ENCODE measurements at places on chromosomes 3 and 15.

- DNase-seq = no peak
Measured at GRCh38 chr3:47016934-47017435, 37.5 kb downstream of the NBEAL2 start.

DNA sequence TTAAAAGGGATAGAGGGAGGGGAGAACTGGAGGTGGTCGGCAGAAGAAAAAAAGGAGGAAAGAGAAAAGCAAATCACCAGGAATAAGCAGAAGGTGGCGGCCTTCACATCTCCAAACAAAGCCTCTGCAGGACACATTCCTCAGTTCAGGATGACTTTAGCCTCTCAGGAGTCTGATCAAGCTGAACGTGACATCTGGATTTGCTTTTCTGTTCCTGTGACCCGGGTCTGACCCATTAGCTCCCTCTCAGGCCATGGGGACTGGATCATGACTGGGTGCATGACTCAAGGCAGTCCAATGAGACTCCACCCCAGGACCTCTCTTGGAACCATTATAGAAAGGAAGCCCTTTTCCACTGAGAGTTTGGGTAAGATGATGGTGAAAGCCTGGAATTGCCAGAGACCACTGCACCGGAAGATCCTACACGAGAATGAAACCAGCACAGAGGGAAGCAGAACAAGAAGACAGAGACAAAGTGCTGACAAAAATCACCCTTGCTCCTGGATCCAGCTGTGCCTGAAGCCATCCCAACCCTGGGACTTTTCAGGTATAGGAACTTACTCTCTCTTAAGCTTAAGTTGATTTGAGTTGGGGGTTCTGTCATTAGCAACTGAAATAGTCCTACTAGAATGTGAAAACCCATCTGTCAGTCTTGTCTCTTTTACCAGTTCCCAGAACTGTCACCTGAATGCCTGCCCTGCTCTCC, 45.4 kb upstream of the RAD18 start:
- no peak for DNase-seq

DNA sequence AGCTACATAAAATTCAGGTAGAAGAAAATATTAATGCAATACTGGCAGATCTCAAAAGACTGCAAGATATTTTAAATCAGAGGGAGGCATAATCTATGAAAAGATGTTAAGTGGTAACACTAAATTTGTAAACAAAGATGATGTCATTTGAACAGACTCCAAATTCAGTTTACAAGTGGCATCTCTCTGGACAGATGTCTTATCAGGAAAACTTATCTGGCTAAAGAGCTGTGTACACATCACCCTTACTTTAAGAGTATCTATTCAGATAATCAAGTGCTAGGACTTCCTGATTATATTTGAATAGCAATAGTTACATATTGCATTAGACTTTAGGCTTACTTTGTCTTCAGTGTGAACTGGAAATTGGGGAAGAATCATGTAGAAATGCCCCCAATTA, 231.5 kb downstream of the WDR72 start:
- DNase-seq = no peak

DNA sequence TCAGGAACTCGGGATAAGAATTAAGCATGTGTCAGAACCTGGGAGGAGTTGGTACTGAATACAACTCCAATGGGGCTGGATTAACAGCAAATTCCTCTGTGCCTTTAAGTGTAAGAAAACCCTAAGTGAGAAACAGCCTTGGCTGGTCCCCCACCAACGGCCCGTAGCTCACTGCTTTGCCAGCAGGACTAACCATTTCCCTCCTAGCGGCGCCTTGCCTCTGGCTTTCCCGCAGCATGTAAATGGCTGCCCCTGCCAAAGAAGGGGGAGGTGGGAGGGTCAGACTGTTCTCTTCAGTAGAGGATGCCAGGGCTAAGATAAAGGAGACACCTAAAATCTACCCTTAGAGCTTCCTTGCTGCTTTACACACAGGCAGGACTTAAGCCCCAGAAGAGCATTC, 51.0 kb upstream of the SH3GL3 start:
- DNase-seq = no peak

GRCh38 chr15:49645277-49645676, 24.4 kb downstream of the DTWD1 start:
- DNase-seq = no peak

GRCh38 chr3:71565976-71566375, 17.6 kb downstream of the FOXP1 start:
- no peak for DNase-seq

DNA sequence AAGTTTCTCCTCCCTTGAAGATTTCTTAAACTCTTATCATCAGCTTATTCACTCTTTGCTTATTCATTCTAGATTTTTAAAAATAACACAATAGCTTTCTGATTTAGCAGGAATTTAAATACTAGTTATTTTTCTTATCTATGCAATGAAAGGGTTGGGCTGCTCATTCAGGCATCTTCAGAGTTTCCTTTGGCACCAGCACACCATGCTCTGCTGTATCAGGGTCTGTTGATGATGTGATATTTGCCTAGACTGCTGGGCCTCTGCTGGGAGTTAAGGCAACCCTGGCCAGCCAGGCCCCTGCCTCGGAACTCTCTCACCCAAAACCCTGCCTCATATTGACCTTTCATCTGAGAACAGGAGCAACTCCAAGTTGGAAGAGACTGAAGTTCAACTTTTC, 35.0 kb downstream of the DRD3 start:
- DNase-seq = no peak

- no peak for DNase-seq
Measured at GRCh38 chr3:13665582-13666226, 116.8 kb downstream of the FBLN2 start.

DNA sequence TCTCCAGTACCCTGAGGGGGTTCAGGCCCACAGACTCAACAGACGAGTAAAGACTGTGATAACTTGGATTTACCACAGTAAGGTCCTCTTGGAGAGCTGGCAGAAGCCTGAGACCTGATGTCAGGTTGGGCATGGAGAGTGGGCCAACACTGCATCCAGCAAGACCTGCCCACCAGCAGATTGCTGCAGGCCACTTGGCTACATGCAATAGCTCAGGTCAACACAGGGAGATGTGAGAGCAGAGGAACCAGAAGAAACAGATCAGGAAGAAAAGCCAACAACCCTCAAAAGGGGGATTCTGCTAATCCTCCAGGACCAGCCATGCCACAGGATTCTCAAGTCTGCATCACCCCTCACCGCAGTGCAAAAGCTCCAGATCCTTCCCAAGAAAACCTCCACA, 1.7 kb upstream of the IP6K1 start:
- DNase-seq = no peak

GRCh38 chr15:74502301-74502700, 38.7 kb upstream of the ARID3B start:
- no peak for DNase-seq

DNA sequence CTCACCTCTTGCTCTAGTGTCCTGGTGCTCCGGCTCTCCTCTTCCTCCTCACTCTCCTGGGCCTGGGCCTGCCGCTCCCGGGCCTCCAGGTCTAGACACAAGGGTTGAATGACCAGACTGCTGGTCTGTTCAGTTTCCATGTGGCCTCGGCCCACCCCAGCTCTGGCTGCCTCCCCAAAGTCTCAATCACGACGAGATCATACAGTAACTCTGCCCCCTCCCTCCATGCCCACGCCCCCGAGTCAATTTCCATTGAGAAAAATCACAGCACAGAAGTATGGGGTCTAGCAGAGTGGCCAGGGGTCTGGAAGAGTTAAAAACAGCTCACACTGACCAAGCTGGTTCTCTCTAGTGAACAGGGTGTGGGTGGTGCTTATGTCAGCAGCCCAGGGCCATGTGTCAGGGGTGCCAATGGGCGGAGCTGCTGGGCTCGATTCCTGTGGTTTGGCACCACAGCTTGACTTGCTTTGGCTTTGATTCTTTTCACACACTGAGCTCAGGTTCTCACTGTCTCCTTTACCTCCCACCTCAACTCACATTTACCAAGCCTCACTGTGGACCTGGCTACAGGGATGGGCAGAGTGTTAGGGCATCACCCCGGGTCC, 6.9 kb downstream of the C15orf62 start:
- DNase-seq = no peak

GRCh38 chr3:26579116-26579515, 43.5 kb upstream of the LRRC3B start:
- DNase-seq = no peak

GRCh38 chr3:182521339-182521738, 272.0 kb upstream of the ATP11B start:
- no peak for DNase-seq

- DNase-seq = no peak
Measured at GRCh38 chr15:59208613-59209249, 2.1 kb downstream of the LDHAL6B start.

GRCh38 chr3:170632780-170633179, 46.9 kb upstream of the SLC7A14 start:
- DNase-seq = no peak

GRCh38 chr15:93974804-93975481, 256.4 kb upstream of the MCTP2 start:
- DNase-seq = no peak

DNA sequence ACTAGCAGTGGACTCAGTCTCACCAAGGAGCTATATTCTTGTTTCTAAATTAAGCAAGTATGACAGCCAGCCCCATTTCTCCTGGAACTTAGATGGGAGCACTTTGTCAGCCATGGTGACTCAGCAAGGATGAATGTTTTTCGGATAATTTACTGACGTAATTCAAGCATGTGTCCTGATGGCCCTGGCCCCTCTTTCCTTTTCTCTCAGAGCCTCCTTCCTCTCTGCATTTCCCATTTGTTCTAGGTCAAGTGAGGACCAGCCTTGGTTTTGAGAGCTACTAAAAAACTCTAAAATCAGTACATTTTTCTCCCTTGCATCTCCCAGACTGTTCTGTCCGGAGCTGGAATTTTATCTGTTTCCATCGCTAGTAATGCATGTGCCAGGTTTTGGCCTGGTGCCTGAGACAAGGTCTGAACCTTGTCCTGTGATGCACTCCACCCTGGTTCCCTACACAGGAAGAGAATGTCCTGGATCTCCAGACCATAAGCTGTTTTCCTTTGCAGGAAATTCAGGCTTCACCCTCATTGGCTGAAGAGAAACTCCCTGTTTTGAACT, 256.6 kb upstream of the ROPN1 start:
- no peak for DNase-seq

DNA sequence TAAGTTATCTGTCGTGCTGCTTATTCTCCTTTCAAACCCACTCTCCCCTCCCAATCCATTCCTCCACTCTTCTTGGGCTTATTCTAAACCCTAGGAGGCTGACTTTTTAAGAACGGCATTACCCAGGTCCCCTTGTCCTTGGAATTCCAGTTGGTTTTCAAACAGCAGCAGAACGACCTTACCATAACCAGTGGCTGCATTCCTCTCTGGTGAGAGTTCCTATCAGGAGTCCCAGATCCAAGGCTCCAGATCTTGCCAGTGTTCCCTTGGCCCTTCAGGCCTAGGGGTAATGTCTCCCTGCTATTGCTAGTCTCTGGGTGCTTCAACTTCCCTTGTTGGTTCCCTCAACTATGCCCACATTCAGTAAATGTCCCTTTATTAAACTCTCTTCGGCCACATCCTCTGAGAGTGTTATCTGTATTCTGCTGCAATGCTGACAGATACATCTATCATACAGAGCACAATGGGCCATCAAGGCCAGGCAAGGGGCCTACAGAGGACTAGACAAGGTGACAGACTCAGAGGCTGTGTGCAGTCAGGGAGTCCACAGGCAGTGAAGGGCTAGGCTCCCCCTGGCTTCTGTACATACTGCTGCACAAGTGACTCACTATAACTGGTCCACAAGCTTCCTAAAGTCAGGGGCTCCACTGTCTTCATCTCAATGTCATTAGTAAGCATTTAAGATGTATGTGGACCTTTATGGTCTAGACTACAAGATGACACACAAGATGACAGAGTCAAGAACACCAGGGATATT, 10.1 kb downstream of the LYSMD2 start:
- DNase-seq = no peak

GRCh38 chr3:140031170-140031569, 96.2 kb downstream of the CLSTN2 start:
- no peak for DNase-seq

DNA sequence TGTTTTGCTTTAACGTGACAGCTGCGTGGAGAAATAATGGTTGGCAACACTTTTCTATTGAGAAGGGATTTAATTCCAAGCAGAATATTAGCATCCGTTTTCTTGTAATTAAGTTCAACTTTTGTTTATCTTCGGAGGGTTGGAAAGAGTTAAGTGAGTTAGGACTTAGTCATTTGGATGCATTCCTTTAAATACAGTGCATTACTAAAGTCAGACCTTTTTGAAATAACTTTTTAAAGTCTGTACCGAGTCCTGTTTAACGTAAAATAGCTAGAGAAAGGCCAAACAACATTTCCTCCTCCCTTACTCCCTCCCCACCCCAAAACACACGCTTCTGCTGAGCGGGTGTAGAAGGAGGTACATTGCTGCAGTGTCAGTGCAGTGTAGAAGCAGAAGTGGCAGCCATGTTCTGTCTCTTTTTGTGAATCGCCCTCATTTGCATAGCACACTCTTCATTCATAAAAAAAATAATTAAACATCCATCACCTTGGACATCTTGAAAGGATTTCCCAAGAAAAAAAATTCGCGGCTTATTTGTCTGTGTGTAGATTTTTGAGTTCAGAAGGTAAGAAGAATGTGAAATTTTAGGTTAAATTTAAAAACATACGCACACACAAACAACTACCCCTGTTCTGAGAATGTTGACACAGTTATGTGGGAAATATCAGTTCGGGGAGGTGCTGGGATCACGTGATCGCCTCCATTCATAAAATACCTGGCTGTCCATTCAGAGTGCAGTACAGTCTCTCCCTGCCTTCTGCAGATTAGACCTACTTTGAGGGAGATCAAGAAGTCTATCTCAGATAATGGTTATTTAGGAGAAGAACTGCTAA, 1.6 kb downstream of the SPRED1 start:
- DNase-seq = no peak

DNA sequence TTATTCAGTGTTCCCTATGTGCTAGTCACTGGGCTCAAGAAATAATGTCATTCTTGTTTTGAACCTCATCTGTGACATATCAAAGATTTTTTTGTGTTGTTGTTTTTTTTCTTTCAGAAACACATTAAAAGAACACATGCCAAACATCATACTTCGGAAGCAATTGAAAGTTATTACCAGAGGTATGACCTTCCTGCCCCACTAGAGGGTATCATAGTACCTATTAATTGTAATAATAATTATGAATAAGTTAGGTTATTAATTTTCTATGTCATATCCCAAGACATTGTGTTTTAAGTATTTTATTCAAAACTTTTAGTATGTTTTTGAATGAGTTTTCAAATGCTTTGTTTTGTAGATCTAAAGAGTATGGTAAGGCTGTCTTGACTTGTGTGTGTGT, 65.7 kb downstream of the CDIN1 start:
- no peak for DNase-seq

GRCh38 chr3:184584464-184584891, 22.9 kb downstream of the EPHB3 start:
- no peak for DNase-seq

GRCh38 chr3:148601766-148602685, 95.7 kb upstream of the AGTR1 start:
- DNase-seq = no peak

GRCh38 chr3:45765266-45765851, 31.0 kb downstream of the SLC6A20 start:
- peak; percentile 9 for DNase-seq

DNA sequence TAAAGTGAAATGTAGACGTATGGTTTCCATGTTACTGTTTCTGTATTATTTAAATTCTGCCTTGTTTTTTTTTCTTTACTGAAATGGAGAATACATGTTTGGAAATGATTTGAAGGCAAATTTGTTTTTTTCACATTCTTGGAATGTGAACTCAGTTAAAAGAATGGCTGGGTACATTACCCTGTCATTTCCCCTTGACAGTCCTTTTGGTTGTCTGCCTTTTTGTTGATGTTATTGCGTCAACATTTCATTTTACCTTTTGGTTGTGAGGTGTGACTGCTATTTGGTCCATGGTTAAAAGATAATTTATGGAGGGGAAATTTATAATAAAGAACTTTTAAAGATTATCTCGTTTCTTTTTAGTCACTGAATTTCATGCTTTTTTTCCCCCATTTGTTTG, 3.2 kb upstream of the GPR171 start:
- DNase-seq = no peak
